ENCODE measurements at places on chromosomes 5 and 9. TPM values are rescaled to one million over a fixed set of nuclear protein-coding genes. Genes with fewer than 3 reads are reported as not detected.

- no peak for DNase-seq
Measured at GRCh38 chr5:178403956-178404600, 171.5 kb upstream of the PHYKPL start.

DNA sequence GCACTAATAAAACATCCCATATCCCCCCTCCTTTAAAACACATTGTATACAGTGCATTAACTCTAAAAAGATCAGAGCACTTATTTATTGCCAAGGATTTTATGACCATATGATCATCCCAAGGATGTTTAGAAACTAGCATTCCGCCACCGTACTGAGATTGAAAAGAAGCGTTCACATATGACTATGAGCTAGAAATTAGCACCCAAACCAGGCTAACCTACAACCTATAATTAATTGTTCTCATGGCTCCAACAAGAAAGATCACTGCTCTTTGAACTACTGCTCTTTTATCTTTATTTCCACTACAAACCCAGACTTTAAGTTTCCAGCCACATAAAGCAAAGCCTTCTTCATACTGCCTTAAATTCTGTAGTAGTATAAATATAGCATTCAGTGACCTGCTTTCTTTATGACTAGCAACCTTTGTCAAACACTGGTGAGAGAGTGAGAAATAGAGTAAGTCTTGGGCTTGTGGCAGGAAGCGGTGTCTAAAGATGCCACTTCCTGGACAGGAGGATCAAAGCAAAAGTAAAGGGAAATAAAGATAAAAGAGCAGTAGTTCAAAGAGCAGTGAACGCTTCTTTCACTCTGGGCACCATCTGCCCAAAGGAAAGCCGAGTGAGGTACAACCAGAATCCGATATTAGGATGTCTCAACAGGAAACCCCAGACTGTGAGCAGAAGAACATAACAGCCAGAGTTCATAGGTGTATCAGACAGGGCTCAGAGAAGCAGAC lies 151.1 kb upstream of the ERCC6L2 start:
- no peak for DNase-seq

- DNase-seq = no peak
Measured at GRCh38 chr9:86839522-86839921, 107.8 kb downstream of the GAS1 start.

The STOML2 gene
- 250 TPM for total RNA-seq

- DNase-seq = no peak
Measured at GRCh38 chr5:19240170-19240569, 747.8 kb downstream of the CDH18 start.

DNA sequence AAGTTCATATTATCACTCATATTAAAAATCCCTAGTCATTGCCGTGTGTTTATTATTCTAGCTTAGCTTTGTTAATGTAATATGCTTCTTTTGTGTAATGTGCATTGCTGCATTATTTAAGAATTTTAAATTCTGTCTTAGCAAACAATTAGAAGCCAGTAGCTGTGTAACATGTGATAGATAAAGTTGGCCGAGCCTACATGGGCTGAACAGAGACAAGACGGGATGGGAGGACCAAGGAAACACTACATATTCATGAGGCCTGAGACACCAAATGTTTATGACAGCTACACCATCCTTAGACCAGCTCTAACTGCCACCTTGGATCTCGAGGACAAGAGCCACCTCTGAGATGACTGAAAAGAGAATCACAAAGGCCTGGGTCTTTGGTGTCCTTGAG lies 51.0 kb upstream of the COL15A1 start:
- DNase-seq = no peak

DNA sequence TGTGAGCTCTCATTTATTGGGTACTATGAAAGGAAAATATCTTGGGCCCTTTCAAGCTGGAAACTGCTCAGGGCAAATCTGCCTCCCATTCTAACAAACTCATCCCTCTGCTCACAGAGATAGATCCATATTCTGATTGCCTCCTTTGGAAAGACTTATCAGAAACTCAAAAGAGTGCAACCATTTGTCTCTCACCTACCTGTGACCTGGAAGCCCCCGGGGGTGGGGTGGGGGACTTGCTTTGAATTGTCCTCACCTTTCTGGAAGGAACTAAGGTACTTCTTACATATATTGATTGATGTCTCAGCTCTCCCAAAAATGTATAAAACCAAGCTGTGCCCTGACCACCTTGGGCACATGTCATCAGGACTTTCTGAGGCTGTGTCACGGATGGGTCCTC lies 125.3 kb downstream of the ATP10B start:
- DNase-seq = no peak

DNA sequence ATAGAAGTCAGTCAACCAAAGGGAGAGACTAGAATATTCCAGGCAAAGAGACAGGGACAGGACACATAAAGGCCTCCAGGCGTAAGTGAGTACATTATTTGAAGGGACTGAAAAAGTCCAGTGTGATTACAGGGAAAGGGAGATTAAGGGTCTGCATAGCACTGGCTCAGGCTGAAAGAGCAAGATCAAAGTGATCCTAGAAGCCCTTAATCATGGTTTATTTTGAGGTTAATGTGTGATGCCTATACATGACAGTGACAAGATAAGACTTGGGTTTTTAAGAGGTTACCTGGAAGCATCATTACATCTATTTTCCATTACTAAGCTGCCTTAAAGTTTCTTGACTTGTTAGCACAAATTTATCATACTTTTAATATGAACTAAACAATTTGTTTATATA lies 25.8 kb downstream of the LMBRD2 start:
- no peak for DNase-seq

GRCh38 chr5:173772384-173773059 lies 115.6 kb upstream of the CPEB4 start:
- peak; percentile 55 for DNase-seq

The PCA3 gene
- not detected for total RNA-seq

The HRCT1 gene
- 1.7 TPM for total RNA-seq

The TRUB2 gene
- total RNA-seq = 21.3 TPM

The PRRC2B gene
- total RNA-seq = 19.4 TPM

The ALDH1A1 gene
- total RNA-seq = not detected

- DNase-seq = no peak
Measured at GRCh38 chr5:168312606-168313295, 21.3 kb downstream of the WWC1 start.

The KCNN2 gene
- total RNA-seq = 2.2 TPM

DNA sequence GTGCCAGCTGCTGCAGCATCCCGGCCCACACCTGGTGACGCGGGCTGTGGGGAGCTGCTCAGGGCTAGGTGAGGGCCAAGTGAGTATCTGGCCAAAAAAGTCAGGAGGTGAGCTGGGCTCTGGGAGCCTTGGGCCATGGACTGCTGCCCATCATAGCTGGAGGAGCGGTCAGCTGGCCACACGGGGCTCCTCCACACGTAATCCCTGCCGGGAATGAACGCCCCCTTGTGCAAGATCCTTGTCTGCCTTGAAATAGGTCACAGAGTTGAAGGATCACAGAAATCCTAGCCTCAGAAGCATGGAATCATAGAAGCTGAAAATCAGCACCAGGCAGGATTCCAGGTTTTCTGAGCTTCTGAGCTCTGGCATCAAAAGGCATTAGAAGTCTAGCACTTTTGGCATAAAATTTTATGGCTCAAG lies 16.8 kb upstream of the COL27A1 start:
- DNase-seq = no peak

GRCh38 chr5:35685161-35685560 lies 67.5 kb downstream of the SPEF2 start:
- DNase-seq = no peak

GRCh38 chr5:152271420-152271819 lies 133.7 kb downstream of the NMUR2 start:
- no peak for DNase-seq

GRCh38 chr9:26261503-26262330 lies 583.5 kb upstream of the TUSC1 start:
- DNase-seq = peak; percentile 87

- DNase-seq = no peak
Measured at GRCh38 chr5:179794171-179794570, 385 bp downstream of the LTC4S start.

DNA sequence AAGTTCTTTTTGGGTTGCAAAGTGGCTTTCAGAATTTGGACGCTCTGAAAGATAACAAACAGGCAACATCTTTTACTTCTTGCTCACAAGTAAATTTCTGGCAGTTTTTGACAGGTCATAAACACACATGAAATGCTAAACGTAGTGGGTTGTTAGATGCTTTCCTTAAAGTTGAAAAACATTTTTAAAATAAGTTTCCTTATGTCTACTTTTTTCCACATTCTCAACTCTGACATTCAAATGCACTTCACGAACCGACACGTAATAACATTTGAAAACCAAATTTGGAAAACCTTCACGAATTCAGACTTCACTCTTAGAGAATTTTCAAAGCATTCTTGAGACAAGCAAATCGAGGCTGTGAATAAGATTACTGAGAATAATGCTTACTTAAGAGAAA lies 26.9 kb downstream of the MTX3 start:
- no peak for DNase-seq

DNA sequence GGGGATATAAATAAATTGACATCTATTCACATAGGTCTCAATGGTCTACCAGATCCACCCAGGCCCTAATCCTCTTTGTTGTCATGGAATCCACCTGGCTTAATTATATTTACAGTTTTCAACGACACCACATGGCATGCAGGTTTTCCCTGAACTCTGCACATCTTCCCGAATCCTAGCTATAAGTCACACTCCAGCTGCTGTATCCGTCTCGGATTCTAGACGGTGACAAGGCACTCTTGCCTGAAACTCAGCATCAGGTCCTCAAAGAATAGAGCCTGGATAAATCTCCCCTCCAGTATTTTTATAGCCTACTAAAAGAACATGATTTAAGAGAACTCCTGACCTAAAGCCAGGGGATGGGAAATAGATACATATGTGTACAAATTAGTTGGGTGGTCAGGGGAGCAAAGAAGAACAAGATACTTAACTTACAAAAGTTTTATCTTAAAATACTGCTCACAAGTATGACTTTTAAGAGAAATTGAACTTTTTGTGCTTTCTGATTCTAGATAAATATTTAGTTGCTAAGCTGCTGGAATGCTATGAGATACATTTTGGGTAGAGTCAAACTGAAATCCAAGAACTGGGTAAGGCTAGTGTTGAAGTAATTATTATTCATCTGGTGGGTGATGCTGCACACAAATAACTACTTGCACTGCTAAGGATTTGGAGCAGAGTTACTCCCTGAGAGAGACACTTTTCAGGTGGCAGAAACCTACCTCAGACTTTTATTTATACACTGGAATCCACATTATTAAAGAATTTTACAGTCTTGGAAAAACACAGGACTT lies 187.3 kb downstream of the EFNA5 start:
- no peak for DNase-seq

The FAM163B gene
- total RNA-seq = not detected

DNA sequence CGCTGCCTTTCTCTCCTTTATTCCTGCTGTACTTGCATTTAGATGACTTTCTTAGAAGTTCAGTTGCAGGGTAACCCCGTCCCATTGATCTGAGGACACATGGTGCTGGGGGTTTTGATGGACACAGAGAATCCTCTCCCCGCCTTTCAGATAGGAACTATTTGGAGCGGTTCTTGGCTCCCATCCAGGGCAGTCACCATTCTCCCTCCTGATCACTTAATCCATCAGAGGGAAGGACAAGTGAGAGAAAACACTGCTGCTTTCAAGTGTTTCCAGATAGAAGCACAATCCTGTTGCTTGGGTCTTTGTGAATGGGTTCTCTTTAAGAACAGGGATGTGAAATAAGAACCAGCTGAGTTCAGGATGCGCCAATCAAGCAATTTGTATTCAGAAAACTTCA lies 85.2 kb downstream of the IRX1 start:
- no peak for DNase-seq

GRCh38 chr5:75324791-75325190 lies 12.2 kb upstream of the HMGCR start:
- no peak for DNase-seq
